ENCODE measurements at places on chromosomes 11 and 22.

- no peak for DNase-seq
These were observed 1.8 kb downstream of the BCL9L start for GRCh38 chr11:118923721-118924587.

- DNase-seq: peak; percentile 82
These were observed 28.3 kb downstream of the SERHL2 start for GRCh38 chr22:42581762-42582716.

- no peak for DNase-seq
These were observed 4.4 kb downstream of the PKNOX2 start for GRCh38 chr11:125168918-125169456.

DNA sequence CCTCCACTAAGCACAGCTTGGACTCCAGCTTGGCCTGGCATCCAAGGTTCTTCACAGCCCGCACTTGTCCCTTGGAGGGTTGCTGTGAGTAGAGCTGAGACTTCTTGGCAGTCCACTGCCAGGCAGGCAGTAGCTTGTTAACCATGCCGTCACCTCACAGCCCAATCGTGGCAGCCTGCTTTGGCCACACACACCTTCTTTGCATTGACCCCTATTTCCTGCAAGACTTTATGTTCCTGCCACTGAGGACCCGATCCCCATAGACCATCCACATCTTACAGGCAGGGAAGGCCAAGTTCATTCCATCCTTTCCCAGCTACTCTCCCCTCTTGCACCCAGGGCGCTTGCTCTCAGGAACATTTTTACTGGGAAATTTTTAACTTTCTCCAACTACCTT is 2.5 kb upstream of the PYGM start:
- DNase-seq: no peak

DNA sequence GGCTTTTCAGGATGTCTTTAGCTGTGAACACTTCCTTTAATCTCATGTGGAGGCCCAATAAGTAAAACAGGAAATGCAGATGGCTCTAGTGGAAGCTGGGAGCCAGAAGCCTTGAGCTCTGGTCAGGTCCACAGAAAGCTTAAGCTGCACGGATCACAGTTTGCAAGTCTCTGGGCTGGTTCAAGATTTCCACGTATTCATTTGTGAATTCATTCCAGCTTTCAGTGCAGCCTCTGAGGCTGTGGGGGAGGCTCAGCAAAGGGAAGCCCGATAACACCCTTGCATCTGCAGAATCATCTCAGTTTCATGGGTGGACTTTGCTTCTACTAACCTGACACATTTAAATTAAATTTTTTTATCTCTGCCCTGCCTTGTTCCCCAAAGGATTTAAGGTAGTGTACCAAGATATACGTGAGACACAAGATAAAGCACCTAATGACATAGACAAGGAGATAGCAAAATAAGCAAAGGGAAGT is 65.6 kb downstream of the ISX start:
- no peak for DNase-seq

- DNase-seq: no peak
These were observed 6.9 kb upstream of the OSBPL5 start for GRCh38 chr11:3171931-3172560.

DNA sequence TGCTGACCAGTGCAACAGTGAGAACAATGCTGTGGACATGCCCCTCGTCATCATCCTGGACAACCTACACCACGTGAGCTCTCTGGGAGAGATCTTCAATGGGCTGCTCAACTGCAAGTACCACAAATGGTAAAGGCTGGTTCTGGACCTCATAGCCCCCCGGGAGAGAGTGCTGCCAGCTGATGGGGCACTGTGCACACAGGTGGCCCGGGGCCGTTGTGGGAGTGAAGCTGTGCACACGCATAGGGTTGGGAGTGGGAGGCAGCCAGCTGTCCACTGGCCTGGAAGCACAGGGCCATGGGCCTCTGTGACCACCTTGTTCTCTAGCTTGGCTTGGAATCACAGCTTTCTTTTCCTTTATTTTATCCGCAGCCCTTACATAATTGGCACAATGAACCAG is 57.0 kb downstream of the DBX1 start:
- no peak for DNase-seq

DNA sequence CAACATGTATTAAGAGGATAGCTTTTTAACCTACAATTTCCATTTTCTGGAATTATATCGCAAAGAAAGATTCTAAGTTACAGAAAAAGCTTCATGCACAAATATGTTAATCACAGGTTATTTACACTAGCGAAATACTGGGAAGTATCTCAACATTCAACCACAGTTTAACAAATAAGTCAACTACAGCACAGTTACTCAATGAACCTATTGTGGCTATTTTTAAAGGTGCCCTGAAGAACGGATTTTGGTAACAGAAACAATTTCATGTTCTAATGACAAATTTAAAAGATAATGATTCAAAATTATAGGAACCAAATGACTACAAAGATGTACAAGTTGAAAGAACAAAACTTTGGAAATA is 51.2 kb downstream of the SYN3 start:
- no peak for DNase-seq

DNA sequence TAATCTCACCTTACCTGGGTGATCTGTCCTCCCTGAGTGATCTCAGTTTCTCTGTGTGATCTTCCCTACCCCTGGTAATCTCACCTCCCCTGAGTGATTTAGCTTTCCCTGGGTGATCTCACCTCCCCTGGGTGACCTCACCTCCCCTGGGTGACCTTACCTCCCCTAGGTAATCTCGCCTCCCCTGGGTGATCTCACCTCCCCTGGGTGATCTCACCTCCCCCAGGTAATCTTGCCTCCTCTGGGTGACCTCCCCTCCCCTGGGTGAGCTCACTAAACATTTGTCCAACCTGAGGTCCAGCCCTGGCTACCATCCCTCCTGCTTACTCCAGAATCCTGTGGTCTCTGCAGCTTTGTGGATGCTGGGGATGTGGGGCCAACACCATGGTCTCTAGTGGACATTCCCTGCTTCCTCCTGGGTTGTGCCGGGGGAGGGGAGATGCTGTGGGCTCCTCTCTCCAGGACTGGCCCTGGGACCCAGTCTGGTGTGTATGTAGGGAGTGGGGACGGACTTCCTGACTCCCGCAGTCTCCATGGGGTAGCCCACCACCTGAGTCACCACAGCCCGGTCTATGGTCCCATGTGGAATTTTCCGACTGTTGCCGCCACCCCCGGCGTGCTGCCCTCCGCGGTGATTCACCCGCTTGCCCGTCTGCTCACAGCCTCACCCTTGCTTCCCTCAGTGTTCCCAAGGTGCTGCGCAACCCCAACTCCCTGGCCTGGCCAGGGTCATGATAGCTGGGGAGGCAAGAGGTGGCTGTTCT is 9.9 kb downstream of the LSP1 start:
- no peak for DNase-seq

- DNase-seq: no peak
These were observed 109.4 kb downstream of the MICAL2 start for GRCh38 chr11:12219757-12220156.

DNA sequence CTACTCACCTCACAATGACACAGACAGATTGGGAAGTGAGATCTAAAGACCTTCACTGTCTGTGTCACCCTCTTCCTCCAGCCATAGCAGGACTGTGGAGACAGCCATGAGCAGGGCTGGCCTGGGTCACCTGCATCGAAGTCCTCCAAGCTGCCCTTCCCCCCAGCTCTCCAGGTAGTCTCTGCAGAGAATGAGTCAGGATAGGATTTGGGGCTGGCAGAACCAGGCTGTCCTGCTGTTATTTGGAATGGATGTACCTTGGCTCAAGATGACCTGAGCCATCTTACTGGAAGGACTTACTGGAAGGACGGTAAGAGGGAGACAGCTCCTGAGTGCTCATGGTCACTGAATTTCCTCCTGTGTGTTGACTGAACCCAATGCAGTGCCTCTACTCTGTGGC is 29.2 kb downstream of the GGTLC2 start:
- no peak for DNase-seq

GRCh38 chr11:15826826-15827225 is 529.5 kb downstream of the SOX6 start:
- DNase-seq: no peak

GRCh38 chr11:36009473-36009872 is 65.6 kb downstream of the LDLRAD3 start:
- DNase-seq: no peak

DNA sequence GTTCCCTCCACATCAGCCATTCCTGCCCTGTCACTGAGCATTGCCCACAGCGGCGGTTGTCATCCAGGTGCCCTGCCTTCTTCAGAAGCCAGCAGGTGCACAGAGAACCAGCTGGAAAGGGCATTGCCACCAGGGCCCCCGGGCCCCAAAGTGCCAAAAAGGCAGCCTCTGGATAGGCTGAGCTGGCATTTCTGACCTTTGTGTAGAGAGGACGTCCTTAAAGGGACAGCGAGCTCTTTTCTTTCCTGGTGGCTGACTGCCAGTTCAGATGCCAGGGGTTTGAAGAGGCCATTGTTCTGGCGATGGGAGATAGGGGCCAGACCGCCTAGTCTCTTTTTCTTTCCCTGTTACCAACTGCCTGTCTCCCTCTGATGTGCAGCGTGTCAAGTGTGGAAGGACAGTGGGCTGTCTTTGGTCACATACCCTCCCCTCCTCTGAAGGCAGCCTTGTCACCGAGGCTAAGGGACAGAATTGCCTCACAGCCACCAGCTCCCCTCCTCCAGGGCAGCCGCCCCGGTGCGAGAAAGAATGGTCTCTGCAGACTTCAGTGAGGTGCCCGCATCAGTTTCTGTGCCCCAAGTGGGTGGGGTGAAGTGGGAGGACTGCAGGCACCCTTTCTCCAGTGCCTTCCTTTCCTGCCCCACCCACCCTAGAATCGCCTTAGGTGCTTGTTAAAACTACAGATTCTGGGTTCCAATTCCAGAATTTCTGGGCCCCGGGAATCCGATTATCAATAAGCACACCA is 109.6 kb downstream of the SCN3B start:
- no peak for DNase-seq

DNA sequence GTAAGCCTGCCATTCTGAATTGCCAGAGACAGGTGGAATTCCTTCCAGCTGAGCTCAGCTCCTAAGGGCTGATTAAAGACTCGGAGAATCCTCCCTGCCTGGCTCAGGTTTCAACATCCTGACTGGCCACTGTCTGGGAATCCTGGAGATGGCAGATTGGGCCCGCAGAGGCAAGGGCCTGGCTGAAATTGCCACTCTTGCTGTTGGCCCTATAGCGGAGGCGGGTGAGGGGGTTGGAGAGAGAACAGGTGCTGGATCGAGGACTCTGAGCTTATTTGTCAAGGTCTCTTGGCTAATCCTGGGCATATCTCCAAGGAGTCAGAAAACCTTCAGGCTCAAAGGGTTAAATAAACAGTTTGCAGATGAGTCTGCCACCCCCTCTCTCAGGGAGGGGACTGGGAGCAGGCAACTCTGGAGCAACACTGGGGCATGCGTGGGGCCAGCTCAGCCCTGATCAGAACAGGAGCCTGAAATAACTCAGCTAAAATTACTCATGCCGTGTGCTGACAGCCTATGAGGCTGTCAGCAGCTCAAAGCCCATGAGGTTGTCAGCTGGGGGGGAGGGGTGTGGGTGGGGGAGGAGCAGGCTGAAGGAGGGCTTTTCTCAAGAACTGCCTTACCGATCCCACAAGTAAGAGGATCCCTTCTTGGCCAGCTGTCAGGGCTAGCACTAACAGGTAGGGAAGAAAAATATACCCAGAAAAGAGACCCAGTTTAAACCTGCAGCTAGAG is 14.7 kb upstream of the MFRP start:
- DNase-seq: peak; percentile 57

GRCh38 chr11:20373147-20373546 is 9.6 kb downstream of the HTATIP2 start:
- DNase-seq: no peak

GRCh38 chr11:15851051-15851498 is 505.3 kb downstream of the SOX6 start:
- DNase-seq: no peak

DNA sequence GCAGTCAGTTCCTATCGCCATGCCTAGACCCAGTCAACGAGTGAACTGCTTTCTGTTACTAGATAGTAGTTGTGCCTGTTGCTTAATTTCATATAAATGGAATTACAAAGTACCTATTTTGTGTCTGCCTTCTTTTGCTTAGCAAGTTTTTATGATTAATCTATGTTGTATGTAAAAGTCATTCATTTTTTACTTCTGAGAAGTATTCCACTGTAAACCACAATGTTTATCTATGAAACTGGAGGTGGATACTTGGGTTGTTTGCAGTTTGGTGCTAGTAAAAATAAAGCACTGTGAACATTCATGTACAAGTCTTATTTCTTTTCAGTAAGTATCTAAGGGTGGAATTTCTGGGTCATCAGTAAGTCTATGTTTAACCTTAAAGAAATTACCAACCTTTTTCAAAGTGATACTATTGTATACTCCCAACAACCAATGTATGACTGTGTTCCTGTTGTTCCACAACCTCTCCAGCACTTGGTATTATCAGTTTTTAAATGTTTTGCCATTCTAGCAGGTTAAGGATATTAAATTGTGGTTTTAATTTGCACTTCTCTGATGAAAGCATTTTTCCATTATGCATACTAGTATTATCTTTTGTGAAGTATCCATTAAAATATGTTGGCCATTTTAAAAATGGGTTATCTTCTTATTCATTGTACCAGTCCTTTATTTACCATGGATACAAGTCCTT is 68.2 kb downstream of the DNAJC24 start:
- no peak for DNase-seq

GRCh38 chr11:103773059-103773458 is 263.4 kb upstream of the DDI1 start:
- no peak for DNase-seq

DNA sequence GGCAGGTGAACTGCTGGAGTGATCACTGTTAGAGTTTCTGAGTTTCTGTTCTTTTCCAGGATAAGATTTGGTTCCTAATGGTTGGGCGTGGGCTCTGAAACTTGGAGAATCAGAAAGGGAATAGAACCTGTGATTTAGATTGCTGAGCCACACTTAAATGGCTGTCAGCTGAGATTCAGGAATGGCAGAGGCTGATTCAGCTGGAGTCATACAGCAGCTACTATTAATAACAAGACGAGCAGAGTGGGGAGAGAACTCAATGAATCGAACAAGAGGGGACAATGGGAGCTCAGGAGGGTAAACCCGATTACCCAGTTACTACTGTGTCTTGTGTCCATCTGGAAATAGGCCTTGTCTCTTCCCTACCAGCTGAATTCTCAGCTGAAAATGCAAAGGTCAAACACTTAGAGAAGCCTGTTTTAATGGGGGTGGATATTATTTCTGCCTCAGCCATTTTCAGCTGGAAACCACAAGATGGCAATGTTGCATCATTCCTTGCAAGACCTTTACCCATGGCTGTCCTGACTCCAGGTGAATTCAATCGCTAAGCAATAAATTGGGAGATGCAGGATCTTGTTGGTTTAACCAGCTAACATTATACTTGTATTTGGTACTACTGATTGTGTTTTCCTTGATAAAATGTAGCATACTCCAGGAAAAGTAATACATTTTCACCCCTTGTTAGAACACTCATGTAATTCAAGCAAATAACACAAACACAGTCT is 104.5 kb upstream of the RAG2 start:
- DNase-seq: no peak
